ENCODE measurements at places on chromosomes 12 and 14.

DNA sequence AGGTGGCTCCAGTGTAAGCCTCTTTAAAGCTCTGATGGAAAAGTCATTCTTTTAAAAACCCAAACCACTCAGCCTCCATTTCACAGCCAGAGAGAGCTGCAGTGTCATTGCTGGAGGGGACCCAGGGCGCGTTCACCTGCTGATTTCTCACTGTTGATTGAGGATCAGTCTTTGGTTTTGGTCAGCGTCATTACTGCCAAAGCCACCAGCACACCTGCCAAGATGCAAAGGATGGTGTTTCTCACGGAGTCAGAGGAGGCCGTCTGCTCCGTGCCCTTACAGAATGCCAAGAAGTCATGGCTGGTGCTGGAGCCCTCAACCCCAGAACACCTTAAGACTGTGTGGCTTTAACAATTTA, 32.8 kb upstream of the BATF start:
- no peak for DNase-seq

- DNase-seq = no peak
Measured at GRCh38 chr12:80580254-80580653, 127.2 kb upstream of the MYF6 start.

GRCh38 chr12:56864318-56864717, 69.9 kb downstream of the SDR9C7 start:
- DNase-seq = no peak

GRCh38 chr14:23130871-23131270, 11.8 kb upstream of the CEBPE start:
- DNase-seq = no peak

DNA sequence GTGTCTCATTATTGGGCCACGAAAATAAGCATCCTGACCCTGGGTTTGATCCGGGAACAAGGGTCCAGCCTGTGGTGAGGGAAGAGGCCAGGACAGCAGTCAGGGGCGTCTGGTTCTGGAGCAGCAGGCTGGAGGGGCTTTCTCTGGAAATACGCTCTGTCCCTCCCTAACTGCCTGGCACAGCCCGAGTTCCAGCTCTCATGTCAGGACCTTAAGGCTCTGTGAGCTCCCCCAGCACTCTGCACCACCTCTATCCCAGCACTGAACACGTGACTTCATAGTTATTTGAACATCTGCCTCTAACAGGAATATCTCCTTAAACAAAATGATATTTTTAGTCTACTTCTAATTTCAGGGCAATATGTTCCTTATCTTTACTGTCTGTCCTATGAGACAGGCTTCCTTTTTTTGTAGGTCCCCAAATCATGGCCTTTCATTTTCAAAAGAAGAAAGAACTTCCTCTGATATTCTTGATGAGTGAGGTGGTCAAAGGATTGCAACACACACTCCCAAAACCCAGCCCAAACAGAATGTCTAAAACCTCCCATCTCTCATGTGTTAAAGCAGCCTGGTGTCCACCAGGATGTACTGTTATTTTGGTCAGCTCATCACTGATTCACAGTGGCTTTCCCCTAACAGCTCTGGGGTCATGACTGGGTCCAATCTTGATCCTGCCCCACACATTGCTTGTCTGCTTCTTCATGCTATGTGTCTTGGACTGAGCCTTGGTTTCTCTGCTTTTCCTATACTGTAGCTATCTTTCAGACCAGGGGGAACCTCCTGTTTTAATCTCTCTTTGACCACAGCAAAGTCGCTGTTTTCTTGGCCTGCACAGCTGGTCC, 9.7 kb downstream of the AQP6 start:
- DNase-seq = no peak

DNA sequence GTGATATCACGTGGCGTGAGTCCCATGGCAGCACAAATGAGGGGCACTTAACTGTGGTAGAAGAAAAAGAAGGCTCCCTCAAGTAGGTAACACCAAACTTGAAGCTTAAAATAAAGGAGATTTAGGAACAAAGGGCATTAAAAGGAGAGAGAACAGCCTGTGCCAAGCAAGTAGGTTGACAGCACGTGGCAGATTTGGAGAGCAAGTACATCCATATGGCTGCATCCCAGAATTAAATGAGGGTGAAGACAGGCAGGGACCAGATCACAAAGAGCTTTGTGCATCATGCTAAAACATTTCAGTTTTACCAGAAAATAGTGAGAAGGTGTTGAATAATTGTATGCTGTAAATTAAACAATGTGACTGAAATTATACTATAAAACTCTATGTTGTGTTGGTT, 32.8 kb downstream of the KCNMB4 start:
- DNase-seq = no peak

- DNase-seq = no peak
Measured at GRCh38 chr12:120862664-120863063, 41.5 kb downstream of the SPPL3 start.

DNA sequence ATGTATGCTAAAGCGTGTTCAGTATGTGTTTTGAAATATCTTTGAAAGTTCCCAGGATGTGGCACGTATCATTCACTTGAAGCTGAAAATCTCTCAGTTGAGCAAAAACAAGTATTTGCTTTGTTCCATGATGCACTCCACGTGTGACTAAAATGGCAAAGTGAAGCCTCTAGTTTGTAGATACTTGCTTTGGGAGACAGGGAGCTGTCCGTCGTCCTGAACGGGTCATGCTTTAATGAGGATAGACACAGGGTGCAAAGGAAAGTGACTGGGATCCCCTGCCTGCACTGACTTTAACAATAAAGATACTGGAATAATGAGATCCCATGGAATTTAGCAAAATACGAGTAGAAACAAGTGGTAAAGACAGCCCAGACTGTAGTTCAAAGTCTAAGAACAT, 991.4 kb downstream of the NRXN3 start:
- DNase-seq = no peak

DNA sequence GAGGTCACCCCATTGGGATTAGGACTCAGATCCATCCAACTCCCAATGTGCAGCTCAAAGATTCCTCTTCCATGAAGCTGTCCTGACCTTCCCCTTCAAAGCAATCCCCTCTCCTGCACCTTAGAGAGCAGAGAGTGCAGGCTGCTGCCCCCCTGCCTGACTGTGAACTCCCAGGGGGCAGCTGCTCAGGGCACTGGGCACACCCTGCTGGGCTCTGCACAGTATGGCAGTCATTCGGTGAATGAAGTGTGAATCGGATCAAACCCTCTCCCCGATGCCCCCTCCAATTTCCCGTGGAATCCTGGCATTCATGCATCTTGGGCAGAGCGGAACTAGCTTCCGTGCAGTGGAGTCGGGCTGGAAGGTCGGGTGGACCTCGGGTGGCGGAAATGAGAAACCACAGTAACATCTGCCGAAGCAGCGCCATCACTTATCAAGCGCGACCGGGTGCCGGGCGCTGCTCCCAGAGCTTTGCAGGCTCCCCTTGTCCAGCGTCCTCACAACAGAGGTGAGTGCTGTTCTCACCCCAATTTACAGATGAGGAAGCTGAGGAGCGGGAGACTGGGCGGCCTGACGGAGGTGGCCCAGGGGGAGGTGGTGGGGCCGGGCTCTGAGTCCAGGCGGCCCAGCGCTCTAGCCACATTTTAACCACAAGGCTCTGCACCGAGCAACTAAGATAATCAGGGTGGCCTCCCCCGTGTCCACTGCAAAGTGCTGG, 14.7 kb downstream of the GALNT9 start:
- DNase-seq = no peak

DNA sequence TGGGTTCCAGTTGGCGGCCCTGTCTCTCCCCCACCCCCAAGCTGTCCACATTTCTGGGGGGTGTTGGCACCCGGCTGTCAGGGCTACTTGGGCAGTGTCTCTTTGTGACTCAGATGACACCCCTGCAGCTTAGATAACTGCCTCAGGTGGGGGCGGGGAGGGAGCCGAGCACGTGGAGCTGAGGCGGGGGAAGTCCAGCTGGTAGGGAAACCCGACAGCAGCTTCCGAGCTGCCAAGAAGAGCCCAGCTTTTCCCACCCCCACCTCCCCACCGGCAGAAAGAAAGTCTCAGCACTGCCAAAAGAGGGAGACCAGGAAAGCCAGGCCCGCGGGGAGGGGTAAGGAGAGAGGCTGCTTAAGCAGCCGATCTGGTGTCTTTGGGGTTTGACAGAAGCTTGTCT, 1.4 kb downstream of the LRTM2 start:
- DNase-seq = no peak

- no peak for DNase-seq
Measured at GRCh38 chr14:94469261-94469660, 6.7 kb downstream of the SERPINA9 start.

DNA sequence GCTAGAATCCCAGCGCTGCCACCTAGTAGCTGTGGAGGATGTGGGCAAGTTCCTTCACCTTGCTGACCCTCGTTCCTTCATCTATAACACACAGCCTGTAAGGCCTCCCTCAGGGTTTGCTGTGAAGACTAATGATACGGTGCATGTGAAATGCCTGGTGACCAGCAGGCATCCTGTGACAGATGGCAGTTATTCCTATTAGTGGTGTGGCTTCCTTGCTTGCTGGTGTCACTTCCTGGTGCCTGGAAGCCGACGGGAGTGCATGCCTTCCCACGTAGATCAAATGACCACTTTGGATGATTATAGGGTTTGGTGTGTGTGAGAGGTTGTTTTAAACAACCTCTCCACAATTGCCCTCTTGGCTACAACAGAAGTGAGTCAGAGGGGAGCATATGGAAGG, 894.9 kb downstream of the VRK1 start:
- DNase-seq = no peak

GRCh38 chr12:46550266-46550879, 177.8 kb upstream of the SLC38A2 start:
- no peak for DNase-seq

- DNase-seq = no peak
Measured at GRCh38 chr12:131825146-131825892, 2.9 kb upstream of the MMP17 start.

DNA sequence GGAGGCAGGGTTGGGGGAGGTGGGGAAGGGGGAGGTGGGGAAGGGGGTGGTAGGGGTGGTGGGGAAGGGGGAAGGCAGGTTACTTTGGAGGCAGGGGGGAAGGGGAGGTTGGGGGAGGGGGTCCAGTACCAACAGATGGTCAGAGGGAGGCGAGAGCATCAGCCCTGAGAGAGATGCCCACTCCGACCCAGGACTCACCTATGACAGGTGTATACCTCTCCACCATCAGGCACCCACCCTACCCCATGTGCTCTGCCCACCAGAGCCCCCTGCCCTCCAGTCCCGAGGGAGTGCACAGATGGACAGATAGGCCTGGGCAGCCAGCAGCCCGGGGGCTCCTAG, 18.6 kb downstream of the JAG2 start:
- no peak for DNase-seq

DNA sequence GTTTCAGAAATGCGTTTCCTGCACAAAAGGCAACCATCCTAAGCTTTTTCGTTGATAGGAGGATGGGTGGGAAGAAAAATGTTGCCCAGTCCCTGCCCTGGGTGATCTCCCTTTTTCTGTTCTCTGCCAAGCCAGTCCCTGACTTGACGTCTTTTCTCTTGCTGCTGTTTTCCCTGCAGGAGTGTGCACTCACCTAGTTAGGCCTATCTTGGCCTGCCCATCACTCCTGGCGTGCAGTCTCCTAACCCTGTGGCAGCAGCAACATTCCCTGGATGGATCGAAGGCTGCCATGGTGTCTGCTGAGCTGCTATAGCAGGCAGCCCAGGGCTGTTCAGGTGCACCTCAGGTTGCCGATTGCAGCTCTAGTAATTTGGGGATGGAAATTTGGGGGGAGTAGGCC, 1.2 kb downstream of the UNC119B start:
- no peak for DNase-seq

DNA sequence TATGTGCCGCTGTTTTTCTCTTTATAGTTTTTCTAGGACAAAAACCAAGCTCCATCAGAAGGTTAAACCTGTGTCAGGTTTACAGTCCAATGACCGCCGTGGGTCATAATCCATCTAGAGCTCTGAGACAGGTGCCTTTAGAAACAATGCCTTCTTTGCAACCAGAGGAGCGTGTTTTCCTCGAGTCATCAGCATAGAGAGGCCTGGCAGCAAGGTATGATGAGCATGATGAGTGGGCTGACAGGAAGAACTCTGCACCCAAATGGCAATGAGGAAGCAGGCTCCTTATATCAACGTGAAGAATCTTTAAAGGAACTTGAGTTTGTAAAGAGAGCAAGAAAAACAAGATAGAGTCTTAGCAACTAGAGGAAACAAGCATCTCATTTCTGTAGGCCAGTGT, 60.5 kb upstream of the NUDT4 start:
- DNase-seq = no peak

DNA sequence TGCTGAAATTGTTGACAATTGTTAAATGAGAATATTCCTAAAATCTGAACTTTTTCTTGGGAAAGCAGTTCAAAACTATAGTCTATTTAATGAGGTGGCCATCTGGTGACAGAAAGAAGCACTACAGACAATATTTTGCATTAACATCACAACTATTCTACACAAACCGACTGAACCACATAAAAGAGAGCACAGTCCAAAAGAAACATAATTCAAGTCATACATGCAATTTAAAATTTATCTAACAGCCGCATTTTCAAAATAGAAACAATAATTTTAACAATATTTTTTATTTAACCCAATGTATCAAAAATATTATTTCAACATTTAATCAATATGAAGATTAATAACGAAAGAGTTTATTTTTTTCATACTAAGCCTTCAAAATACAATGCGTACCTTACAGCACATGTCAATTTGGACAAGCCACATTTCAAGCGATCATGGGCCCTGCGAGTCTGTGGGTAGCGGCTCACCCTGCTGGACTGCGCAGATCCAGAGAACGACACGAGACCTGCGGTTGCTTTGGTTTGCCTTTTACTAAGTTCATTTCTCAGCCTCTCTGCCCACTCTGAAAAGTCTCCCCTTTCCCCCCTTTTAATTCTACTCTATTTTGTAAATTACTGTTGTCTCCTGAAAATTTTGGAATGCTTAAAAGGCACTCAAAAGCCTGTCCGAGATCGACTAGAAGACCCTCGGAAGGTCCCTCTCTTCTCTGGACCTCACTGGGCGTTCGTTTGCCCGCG, 947 bp upstream of the LRRC9 start:
- no peak for DNase-seq

DNA sequence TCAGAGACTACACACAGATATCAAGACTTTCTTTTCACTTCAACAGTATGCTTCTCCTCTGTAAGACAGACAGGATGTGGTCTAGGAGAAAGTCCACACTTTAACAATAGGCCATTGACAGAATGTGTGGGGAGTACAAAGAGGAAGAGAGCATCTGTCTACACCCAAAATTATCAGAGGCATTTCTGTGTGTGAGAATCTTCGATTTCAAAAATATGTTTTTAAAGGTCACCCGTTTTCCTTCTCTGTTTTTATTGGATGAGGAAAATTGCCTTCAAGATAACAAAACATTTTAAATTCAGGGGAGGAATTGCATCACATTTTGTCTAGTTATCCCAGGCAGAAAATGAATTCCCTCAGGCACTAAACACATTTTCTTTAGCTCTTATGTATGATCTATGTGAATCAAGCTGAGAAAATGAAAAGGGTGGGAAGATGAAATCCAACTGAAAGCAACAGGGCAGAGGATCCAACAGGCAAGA, 16.4 kb downstream of the NAV3 start:
- DNase-seq = no peak

DNA sequence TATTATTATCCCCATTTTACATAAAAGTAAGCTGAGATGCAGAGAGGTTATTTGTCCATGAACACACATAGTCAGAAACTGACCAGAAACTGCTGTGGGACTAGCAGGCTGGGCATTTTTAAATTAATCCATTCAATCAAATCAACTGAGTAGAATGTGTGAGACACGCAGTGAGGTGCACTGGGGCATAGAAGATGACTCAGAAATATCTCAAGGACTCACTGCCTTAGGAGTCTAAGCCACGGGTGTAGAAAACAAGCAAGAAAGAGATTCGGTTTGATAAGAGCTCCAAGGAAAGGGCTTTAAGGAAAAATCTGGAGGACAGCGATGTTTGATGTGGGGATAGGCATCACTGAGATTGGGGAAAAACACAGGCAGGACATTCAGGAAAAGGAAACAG, 127.8 kb downstream of the ANO2 start:
- no peak for DNase-seq

All from activated T-helper 9 cell treated with anti-CD3 and anti-CD28 coated beads, Interleukin-2, amount 50 U/mL, for 16 hours (primary cell).